ENCODE measurements at places on chromosomes 11 and 22.

- DNase-seq: no peak
These were observed 64.9 kb downstream of the COMMD9 start for GRCh38 chr11:36224209-36224882.

DNA sequence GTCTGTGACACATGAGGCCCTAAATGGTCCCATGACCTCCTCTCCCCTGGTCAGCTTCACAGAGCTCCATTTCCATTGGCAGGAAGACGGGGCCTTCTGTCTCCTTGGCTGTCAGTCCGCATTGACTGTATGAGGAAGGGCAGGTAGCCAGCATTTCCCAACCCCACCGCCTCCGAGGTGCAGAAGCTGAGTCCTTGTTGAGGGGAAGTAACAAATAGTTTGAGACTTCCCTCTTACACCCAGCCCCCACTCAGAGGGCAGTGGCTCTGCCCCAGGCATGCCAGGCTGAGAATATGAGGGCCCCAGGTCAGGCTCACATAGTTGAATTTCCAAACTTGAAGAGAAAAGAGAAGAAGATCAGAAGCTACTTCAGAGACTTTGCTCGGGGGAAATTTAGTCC is 611.1 kb downstream of the BRD1 start:
- no peak for DNase-seq

- no peak for DNase-seq
These were observed 202.8 kb upstream of the GRIA4 start for GRCh38 chr11:105407101-105407500.

- peak; percentile 62 for DNase-seq
These were observed at the start of gene DLG2 for GRCh38 chr11:85627332-85627997. Gene DLG2 (minus strand): TSS chr11:85627344.

GRCh38 chr11:35624781-35625180 is 6.5 kb downstream of the FJX1 start:
- DNase-seq: no peak

- no peak for DNase-seq
These were observed 78.8 kb downstream of the FEZ1 start for GRCh38 chr11:125416981-125417935.

- DNase-seq: no peak
These were observed at the start of gene MMP7 for GRCh38 chr11:102530558-102530957. Gene MMP7 (minus strand): TSS chr11:102530747. CDS start chr11:102530700, 47 bp downstream.

DNA sequence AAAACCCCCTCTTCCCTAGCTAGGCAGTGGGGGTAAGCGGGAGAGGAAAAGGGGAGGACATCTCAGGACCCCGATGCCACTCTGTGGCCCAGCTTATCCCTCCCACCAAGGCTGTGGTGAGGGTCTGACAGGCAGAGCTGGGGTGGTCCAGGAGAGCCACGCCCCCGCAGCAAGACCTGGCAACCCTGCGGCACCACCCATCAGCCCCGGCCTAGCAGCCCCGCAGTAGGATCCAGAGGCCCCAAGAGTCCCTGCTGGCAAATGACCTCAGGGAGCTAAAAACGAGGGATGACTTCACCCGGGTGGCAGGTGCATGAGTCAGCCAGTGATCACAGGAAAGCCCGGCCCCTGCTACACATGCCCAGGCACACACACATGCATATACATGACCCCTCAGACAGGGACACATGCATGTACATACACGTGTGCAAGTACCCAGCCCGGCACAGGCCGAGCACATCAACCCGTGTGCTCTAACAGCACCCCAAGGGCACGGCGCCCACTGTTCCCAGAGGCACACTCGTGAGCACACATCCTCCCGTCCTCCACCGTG is 32.3 kb downstream of the ARVCF start:
- peak; percentile 59 for DNase-seq

DNA sequence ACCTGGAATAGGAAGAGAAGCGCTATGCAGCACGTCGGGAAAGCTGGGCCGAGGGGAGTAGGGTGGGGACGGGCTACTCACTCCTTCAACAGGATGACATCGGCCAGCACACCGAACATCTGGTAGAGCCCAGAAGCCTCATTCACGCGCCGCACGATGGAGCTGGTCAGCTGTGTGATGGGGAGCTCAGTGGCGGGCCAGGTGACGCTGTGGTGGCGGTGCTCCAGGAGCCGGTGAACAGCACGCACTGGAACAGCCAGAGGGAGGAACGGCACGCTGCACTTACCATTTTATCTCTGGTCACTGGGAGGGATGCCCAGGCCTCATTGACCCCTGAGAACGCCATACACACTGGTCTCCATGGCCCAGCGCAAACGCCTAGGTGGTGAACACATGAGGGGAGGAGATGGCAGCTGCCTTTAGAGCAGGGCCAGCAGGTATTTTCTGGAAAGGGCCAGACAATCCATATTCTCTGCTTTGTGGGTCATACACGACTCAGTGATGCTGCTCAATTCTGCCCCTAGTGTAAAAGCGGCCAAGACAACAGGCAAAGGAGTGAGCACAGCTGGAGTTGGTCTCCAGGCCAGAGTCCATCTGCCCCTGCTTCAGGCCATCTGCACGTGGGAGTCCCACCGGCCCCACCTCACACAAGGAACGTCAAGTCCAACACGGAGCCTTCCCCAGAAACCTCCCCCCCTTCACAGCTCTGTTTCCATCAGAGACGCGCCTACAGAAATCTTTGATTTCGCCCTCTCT is 8.8 kb downstream of the FOXRED2 start:
- no peak for DNase-seq

- peak; percentile 35 for DNase-seq
These were observed 2.3 kb downstream of the SIK2 start for GRCh38 chr11:111604392-111605009.

GRCh38 chr11:62514151-62514550 is 32.5 kb downstream of the AHNAK start:
- DNase-seq: no peak

DNA sequence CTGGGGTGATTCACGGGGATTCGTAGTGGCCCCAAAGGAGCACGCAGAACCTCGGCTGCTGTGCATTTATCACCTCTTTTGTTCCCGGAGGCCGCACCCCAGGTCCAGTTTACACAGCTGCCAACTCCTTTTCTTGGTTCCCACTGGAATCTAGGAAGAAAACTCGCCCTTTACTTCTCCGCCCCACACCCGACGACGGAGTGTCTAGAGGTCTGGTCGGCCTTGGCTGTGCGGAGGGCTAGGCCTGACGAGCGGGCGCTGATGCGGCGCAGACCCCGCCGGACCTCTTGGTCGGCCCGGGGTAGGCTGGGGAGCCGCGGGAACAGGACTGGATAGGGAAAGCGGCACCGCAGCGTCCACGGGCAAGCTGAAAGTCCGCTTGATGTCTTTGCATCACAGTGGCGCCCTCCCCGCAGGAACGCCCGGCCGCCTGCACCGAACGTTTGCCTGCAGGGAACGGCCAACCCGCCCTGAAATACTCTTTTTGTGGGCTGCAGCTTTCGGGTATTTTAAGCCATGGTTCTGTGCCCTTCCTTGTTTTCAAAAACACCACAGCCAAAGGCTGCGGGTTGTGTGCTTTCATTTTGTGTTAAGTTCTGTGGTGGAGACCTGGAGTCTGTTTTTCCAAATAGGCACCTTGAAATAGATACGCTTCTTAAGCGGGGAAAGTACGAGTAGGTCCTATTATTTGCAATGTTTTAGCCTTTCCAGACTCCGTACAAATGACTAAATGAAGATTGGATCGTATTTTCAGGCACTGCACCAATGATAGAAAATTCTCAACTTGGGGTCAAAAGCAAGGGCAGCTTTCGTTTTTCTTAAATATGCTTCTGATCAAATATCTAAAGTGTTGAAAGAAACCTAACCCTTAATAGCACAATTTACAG is 829 bp upstream of the ZBED5 start:
- DNase-seq: peak; percentile 83

GRCh38 chr11:120511820-120512738 is 531 bp downstream of the GRIK4 start:
- no peak for DNase-seq

DNA sequence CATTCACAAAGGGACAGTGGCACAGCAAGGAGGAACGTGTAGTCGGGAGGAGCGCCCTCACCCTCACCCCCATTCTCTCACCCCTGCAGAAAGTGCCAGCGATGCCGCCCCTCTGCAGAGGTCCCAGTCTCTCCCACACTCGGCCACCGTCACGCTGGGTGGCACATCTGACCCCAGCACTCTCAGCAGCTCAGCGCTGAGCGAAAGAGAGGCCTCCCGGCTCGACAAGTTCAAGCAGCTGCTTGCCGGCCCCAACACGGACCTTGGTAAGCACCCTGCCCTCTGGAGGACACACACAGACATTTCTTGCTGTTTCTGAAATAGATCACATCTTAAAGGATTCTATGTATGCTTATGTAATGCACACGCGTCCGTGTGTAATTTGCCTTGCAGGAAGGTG is 34.9 kb downstream of the TBC1D22A start:
- peak; percentile 50 for DNase-seq

- DNase-seq: peak; percentile 84
These were observed at the start of gene SPON1 for GRCh38 chr11:13962562-13963168. Gene SPON1 (plus strand): TSS chr11:13962723. CDS start chr11:13962905, 182 bp downstream.

- peak; percentile 95 for DNase-seq
These were observed 3.1 kb downstream of the CSNK2A3 start for GRCh38 chr11:11349870-11350337.

GRCh38 chr22:29690476-29690875 is 29.3 kb upstream of the CABP7 start:
- peak; percentile 64 for DNase-seq

GRCh38 chr11:35752115-35752514 is 89.5 kb downstream of the TRIM44 start:
- no peak for DNase-seq

GRCh38 chr22:49574881-49575702 is 252.6 kb downstream of the BRD1 start:
- DNase-seq: no peak

DNA sequence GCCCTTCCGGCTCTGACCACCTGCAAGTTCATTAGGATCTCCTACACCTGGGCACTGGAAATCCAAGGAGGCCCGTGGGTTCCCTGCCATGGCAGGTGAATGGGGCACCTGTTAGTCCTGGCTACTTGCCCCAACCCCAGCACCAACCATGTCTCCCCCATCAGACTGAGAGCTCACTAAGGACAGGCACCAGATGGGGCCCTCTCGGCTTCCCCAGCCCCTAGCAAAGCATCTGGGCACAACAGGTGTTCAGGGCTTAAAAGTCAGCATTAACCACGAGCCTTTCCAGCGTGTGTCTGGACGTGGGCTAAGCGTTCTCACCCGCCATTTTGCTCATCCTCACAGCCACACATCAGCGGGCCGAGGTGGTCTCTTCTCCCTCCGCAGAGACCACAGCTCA is 2.2 kb downstream of the SULT4A1 start:
- no peak for DNase-seq

DNA sequence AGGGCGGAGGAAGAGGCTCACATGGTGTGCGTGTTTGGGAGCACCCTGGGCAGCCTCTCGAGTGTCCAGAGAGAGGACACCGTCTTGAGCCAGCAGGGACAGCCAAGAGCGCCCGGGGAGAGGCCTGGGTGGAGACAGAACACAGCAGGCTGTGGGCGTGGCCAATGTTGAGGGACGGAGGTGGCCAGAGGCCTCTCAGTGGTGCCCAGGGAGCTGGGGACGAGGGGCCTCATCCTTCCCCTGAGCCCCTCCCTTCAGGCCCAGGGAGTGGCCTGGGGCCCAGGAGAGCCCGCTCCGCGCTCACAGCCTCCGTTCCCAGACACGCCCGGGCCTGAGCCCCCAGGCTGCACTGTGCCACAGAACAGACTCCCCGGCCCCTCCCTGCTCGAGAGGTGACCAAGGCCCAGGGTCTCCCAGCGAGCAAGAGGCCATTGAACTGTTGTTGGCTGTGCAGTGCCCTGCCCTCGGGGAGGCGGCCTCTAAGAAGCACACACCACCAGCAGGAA is 48.4 kb downstream of the CDKN1C start:
- DNase-seq: peak; percentile 97

DNA sequence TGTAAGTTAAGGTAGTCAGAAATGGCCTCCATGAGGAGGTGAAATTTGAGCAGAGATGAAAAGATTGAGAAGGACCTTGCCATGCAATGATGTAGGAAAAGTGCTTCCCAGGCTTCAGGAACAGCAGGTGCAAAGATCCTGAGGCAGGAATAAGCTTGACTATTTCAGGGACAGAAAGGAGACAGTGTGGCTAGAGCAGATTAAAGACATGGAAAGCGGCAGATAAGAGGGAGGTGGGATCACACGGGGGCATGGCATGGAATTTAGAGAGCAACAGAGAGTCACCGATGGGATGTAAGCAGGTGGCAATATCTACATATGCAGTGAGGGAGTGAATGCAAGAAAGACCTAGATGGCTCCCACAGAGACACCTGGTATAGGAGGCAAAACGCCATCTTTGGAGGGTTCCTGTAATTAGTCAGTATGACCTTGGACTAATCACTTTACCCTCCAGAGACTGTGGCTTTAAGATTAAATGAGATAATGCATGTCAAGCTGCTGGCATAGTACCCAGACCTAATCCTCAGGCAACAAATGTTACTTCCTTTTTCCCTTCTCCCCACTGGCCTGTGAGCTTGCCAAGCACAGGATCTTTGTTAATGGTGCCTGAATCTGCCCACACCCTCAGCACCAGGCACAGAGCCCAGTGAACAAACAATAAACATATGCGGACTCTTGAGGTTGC is 24.6 kb upstream of the ACER3 start:
- peak; percentile 67 for DNase-seq
